BJ (cell line): ENCODE measurements at places on chromosomes 2 and 18.

DNA sequence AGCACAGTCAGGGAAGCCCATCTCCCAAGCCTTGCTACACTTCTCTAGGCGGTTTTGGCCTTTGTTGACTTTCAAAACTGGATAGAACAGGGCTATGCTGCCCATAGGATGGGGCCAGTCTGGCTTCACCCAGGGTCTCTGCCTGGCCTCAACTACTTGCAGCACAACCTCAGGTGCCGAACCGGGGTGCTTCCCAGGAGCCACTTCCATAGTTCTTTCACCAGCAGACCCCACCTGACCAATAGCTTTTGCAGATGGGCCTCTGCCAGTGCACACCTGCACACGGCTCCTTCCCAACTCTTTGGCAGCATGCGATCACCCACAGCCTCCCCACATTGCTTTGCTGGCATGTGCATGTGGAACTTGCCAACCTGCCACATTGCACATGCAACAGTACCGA is 331.6 kb downstream of the CPS1 start:
- no peak for DNase-seq

DNA sequence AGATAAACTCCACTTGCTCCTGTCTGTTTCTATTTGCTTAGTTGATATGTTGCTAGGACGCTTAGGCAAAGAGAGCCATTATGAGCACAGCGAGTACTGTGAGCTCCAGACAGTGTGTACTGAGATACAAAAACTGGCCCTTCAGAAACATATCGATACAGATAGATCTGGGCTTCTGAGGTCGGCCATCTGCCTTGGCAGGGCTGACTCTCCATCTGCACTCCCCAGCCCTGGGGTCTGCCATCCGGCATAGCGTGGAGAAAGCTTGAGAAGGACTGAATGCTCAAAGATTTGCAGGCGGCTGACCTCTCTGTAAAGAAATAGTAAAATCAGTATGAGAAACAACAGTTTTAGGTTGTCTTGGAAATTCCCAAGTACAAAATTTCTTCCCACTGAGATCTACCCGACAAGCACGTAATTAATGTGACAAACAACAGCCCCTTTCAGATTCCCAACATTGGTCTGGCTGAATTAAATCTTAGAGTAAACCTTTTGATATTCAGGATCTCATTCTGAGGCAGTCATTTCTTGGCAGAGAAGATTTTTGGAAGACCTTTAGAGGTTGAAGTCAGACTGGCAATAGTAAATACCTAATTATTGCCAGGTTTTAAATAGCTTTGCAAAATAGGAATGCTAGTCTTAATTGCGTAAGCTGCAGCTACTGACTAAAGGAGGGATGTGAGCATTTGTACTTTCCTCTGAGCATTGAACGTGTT is 127.4 kb downstream of the CHST9 start:
- no peak for DNase-seq

- DNase-seq = peak; percentile 65
These were observed 95.3 kb downstream of the MREG start for GRCh38 chr2:215917953-215918620.

GRCh38 chr2:142044197-142044596 is 86.6 kb downstream of the LRP1B start:
- DNase-seq = no peak

DNA sequence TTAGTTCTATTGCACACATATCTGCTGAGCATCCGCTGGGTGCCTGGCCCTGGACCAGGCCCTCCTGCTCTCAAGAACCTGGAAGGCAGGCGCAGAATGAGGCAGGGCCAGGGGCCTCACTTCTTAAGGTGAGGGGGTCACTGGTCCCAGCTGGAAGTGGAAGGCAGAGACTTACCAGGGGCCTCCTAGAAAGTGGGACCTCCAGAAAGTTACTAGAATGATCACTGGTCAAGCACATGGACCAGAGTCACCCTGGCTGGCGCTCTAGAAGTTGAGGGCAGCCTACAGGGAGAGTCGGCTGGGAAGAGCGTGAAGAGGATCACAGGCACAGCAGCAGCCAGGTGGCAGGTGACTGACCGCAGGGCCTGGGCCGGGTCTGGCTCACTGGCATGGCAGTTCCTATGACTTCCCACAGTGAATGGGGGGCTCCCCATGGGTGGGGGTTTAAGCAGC is 26.1 kb upstream of the MAL start:
- no peak for DNase-seq

GRCh38 chr2:24482251-24482971 is 8.6 kb upstream of the NCOA1 start:
- no peak for DNase-seq

- DNase-seq = no peak
These were observed 148.0 kb downstream of the HDAC4 start for GRCh38 chr2:239252801-239253200.

DNA sequence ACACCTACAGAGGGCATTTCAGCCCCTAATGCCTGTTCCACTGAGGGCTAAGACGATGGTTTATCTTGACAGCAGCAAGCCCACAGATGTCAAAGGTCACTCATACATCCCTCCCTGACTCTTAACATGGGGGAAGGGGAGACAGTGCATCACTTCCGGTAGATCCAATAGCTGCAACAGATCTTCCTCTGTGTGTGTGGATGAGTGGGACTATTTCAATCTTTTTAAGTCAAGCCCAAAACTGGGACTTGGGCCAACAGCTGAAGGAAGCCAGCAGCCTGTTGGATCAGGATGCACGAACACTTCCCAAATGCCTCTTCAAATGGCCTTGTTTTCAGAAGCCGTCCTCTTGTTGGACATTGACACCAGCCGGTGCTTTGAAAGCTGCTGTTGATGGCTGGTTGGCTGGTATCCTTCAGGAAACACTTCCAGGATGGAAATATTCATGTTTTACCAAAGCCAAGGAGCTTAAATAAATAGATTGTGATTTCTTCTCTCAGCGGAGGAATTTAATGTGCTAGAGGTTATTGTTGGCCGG is 59.2 kb downstream of the IL1R2 start:
- no peak for DNase-seq

- no peak for DNase-seq
These were observed 54.2 kb downstream of the COMMD1 start for GRCh38 chr2:61959381-61960293.

- DNase-seq = no peak
These were observed 264.5 kb downstream of the EIPR1 start for GRCh38 chr2:3113122-3113521.

DNA sequence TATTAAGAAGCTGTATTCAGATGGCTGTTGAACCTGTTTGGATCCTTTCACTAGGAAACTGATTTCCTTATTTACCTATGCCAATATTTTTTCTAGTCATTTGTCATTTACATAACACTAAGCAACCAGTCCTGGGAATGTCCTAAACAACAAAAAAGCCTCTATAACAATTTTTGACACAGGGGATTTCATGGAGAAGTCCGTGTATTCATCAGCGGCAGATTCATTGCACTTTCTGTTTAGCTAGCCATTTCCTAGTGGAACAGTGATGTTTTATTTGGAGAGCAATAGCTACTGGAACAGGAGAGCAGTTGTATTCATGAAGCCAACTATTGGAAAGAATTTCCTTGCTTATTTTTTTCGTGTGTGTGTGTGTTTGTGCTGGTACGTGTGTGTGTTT is 604.3 kb upstream of the POU3F3 start:
- DNase-seq = no peak

DNA sequence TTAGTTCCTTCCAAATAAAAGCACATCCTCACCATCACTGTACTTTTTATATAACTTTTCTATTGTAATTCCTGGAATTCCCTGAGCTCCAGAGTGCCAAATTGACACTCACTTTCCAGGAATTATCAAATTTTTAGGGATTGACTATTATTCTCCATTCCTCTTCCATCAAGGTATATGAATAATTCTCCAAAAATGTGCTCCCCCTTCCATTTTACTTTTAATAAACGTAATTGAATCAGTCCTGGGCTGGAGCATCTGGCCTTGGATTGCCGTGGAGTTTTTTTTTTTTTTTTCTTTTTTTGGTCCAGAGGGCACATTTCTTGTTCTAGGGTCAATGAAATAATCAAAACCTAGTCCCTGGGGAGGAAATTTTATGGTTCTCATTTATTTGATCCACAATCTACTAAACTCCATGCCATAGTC is 304.3 kb downstream of the CDCA7 start:
- no peak for DNase-seq

DNA sequence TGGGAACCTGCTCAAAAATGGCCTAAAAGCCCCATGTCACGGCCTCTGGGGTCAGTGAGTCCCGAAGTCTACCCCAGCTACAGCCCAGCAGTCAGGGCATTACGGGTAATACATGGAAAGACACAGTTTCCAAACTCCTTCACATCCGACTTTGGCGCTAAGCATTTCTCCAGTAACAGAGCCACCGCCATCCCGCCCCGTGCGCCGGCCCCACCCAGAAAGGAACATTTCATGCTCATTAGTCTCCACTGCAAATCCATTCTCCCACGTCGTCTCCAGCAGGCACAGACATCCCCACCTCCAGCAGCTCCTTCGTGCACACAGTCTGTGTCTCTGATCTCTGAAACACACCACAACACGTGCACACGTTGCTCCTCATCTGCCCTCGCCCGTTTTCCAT is 509.2 kb upstream of the ID2 start:
- DNase-seq = no peak

GRCh38 chr2:176461098-176461808 is 192.0 kb downstream of the MTX2 start:
- no peak for DNase-seq

GRCh38 chr2:46574457-46575355 is 95.3 kb downstream of the TMEM247 start:
- no peak for DNase-seq

- no peak for DNase-seq
These were observed 25.4 kb upstream of the SLC66A3 start for GRCh38 chr2:11129598-11130449.

GRCh38 chr2:212076456-212076855 is 462.1 kb downstream of the ERBB4 start:
- no peak for DNase-seq

GRCh38 chr2:23953625-23954024 is 13.4 kb downstream of the UBXN2A start:
- no peak for DNase-seq

DNA sequence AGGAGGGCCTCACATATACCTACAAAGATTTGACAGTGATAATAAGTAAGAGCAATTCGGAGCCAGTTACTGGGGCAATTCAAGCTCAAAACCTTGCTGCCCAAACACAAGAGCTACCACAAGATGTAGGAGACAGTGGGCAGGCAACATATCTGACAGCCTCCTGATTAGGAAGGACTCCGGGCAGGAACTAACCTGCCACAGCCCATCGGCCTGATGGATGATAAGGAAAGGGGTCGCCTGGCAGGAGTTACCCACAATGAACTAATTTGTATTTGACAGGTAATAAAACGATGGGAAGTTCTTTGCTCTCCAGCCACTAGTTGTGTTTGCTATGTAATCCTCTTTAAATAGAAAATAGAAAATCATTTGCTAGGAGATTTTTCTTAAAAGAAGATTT is 100.2 kb downstream of the ARHGAP15 start:
- DNase-seq = no peak

- no peak for DNase-seq
These were observed 361.7 kb downstream of the GPD2 start for GRCh38 chr2:156797832-156798231.

GRCh38 chr2:154261473-154262027 is 389.8 kb downstream of the GALNT13 start:
- DNase-seq = no peak

GRCh38 chr2:221787561-221787960 is 215.5 kb upstream of the EPHA4 start:
- no peak for DNase-seq

DNA sequence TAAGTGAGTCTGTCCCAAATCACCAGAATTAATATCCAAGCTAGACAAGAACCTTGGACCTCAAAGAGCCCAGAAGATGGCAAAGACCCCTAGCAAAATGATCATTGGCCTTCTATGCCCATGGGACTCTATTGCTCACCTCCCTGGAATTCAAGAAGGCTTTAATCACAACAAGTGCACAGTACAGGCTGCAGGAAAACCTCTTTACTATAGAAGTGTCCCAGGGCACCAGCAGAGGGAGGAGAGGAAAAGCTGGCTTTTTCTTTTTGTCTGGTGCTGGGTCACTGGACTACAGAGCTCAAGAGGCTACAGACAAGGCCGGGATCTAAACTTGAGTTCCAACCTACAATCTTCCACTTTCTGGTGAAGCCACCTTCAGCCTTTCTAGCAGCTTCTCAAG is 88.3 kb upstream of the PPP1CB start:
- DNase-seq = no peak

GRCh38 chr2:68687018-68687417 is 43.6 kb downstream of the PROKR1 start:
- DNase-seq = no peak

- DNase-seq = no peak
These were observed 4.9 kb downstream of the PAX3 start for GRCh38 chr2:222293660-222294630.

- DNase-seq = no peak
These were observed 118.6 kb downstream of the TMEM163 start for GRCh38 chr2:134600208-134600607.

- no peak for DNase-seq
These were observed 19.9 kb upstream of the TMEM131 start for GRCh38 chr2:98015671-98016070.

GRCh38 chr2:7539077-7539476 is 621.9 kb downstream of the RNF144A start:
- DNase-seq = no peak

DNA sequence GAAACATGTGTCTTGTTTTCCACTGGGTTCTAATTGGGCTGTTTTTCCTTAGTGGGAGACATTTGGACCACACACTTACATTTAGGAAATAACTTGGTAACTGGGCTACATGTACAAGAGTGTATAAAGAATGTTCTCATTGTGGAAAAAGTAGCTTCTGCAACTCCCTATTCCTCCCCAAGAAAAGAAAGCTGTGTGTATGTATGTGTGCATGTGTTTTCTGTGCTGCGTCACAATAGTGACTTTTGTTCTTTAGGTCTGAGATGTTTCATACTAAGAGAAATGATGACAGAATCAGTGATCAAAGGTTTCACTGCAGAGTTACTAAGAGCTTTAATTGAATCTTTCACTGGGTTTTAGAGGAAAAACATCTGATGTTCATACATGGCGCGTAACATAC is 82.7 kb downstream of the TANC1 start:
- DNase-seq = no peak

GRCh38 chr18:23062011-23062410 is 73.3 kb upstream of the CABLES1 start:
- DNase-seq = no peak

DNA sequence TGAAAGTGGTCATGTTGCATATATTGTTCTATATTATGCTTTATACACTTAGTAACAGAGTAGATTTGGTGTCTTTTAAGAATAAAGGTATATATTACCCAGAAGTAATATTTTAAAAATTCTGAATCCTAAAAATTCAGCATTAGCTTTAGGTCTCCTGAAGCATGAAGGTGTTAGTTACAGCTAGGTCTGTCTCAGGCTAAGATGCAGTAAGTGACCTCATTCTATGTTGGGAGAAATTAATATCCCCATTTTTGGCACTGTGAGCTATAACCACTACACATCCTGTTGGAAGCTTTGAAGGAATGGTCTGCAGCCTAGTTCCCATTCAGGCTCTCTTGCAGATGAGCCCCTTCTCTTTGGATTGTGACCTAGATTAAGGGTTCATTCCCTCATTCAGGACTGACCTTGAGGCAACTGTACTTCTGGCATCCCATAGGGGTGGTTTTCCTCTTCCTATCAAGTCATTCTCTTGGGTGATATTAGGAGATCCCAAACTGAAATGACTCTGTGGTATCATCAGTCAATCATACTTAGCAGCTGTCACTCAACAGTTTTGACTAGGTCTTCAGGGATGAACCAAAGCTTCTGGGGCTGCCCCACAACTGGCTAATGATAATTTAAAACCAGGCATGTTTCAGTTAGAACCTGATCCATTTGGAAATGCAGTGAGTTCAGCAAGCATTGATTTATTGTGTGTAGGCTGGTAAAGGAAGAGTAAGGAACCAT is 117.7 kb downstream of the GPD2 start:
- DNase-seq = no peak

- no peak for DNase-seq
These were observed 201.9 kb upstream of the APCDD1 start for GRCh38 chr18:10252494-10252893.
